Cerebellum (tissue), 4 donors: ENCODE measurements at places on chromosomes 4 and X. TPM values are rescaled to one million over a fixed set of nuclear protein-coding genes. Genes with fewer than 3 reads are reported as not detected.

Gene TRIML1
- not detected for total RNA-seq

Gene LNX1
- 17.2 TPM for total RNA-seq

Gene IL21
- total RNA-seq: not detected

Gene UGDH
- total RNA-seq: 20.3 TPM

Gene VCX
- total RNA-seq: not detected

Gene ZRSR2
- total RNA-seq: 6.4 TPM

Gene CNKSR2
- total RNA-seq: 168 TPM

Gene KIF4A
- 5.7 TPM for total RNA-seq

Gene TSPAN7
- total RNA-seq: 102 TPM

Gene BTK
- total RNA-seq: 2.2 TPM

Gene SPIN4
- 14.0 TPM for total RNA-seq

Gene LRCH2
- 31.0 TPM for total RNA-seq

Gene PNMA5
- total RNA-seq: 0.82 TPM

Gene SERPINA7
- not detected for total RNA-seq

Gene POU4F2
- total RNA-seq: 3.8 TPM

Gene ARL9
- total RNA-seq: 3.2 TPM

Gene EXOC1L
- total RNA-seq: not detected

Gene TECRL
- total RNA-seq: not detected

Gene CT45A10
- total RNA-seq: not detected

Gene ATP2B3
- total RNA-seq: 5.6 TPM

Gene CCKAR
- not detected for total RNA-seq

Gene TFDP3
- total RNA-seq: not detected

Gene SHOX
- total RNA-seq: 0.18 TPM

Gene HTN3
- total RNA-seq: not detected

Gene PABPC4L
- total RNA-seq: 3.7 TPM

Gene EDA
- total RNA-seq: 4.8 TPM

Gene FRMPD4
- 7.2 TPM for total RNA-seq

Gene ING2
- total RNA-seq: 17.1 TPM

Gene FTSJ1
- 24.0 TPM for total RNA-seq

Gene AADAT
- total RNA-seq: 20.1 TPM

Gene PNCK
- total RNA-seq: 21.0 TPM

Gene IL2
- not detected for total RNA-seq

Gene FATE1
- not detected for total RNA-seq

Gene XAGE1A
- total RNA-seq: not detected

Gene SLC4A4
- 29.7 TPM for total RNA-seq

Gene ZNF711
- 87.8 TPM for total RNA-seq

Gene PPP4R3C
- not detected for total RNA-seq

Gene CSN2
- not detected for total RNA-seq

Gene MAGEB10
- not detected for total RNA-seq

Gene MAGEC1
- total RNA-seq: not detected

Gene TEX13D
- total RNA-seq: not detected

Gene SLITRK4
- 24.3 TPM for total RNA-seq

Gene NXF2B
- total RNA-seq: 0.36 TPM

Gene KCND1
- total RNA-seq: 0.82 TPM

Gene NKX1-1
- not detected for total RNA-seq

Gene MTTP
- 2.4 TPM for total RNA-seq

Gene PCYT1B
- 21.2 TPM for total RNA-seq

Gene TCEAL7
- 48.6 TPM for total RNA-seq

Gene PHEX
- 0.82 TPM for total RNA-seq

Gene FRMD7
- not detected for total RNA-seq

Gene MAGT1
- total RNA-seq: 33.6 TPM

Gene USP51
- 7.5 TPM for total RNA-seq

Gene ATP7A
- total RNA-seq: 12.9 TPM

Gene EFHC2
- 3.4 TPM for total RNA-seq

Gene TLR2
- total RNA-seq: 2.2 TPM

Gene EMCN
- total RNA-seq: 5.2 TPM

Gene PPEF2
- total RNA-seq: not detected

Gene ADRA2C
- total RNA-seq: 5.3 TPM
